Stimulated activated CD8-positive, alpha-beta memory T cell treated with anti-CD3 and anti-CD28 coated beads, Interleukin-4, amount 100 ng/mL, for 1 hour (primary cell): ENCODE measurements at places on chromosomes 3 and 15.

DNA sequence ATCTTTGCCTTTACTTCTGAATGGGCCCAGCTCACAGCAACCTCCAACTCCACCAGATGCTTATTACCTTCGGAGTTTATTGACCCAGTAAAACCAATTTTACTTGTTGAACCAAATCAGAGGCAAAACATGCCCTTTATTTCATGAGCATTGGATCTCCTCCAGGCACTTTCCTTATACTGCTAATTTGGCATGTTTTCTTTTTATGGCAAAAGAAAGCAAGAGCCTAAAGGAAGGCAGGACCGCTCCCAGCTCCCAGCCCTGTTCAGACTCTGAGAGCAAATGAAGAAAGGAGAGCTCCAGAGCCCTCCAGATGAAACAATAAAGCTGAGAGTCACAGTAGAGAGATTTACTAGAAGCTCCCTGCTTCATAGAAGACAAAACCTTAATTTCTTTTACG, 81.5 kb upstream of the NR2E3 start:
- DNase-seq = no peak

DNA sequence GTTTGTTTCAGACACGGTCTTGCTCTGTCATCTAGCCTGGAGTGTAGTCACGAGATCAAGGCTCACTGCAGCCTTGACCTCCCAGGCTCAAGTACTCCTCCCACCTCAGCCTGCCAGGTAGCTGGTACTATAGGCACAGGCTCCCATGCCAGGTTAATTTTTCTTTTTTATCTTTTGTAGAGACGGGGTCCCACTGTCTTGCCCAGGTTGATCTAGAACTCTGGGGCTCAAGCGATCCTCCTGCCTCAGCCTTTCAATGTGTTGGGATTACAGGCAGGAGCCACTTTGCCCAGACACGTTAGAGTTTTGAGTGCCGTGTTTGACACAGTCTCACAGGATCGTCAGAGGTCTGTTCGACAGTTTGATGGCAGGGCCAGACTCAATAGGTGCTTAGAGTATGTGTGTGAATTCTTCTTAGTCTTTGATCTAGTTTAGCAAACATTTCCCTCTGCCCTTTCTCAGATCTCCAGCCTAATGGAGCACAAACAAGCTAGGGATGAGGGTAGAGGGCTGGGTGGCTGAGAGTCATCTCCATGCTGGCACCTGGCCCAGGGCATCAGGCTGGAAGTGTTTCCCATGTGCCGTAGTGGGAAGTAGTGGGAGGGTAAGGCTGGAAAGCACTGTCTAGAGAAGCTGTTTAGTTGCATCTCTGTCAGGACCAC, 66.1 kb upstream of the DLG1 start:
- DNase-seq = no peak

- no peak for DNase-seq
Measured at GRCh38 chr3:181912384-181912783, 200.7 kb downstream of the SOX2 start.

- DNase-seq = no peak
Measured at GRCh38 chr3:138329984-138330293, 288 bp upstream of the NME9 start.

DNA sequence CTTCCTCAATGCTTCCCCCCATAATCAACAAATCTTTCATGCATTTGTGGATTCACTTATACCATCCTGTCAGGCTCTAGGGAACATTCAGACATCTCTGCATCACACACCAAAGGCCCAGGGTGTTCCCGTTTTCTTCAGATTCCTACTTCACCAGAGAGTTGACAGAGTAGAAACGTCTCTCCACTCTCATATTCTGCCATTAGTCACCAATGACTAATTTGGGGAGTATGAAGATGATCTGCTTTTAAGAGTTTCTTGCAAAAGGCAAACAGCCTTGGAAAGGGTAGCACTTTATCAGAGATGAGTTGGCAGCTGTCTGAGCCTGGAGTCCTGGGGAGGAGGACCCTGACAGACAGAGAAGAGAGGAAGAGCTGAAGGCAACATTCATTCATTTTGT, 55.8 kb upstream of the DGKG start:
- no peak for DNase-seq

DNA sequence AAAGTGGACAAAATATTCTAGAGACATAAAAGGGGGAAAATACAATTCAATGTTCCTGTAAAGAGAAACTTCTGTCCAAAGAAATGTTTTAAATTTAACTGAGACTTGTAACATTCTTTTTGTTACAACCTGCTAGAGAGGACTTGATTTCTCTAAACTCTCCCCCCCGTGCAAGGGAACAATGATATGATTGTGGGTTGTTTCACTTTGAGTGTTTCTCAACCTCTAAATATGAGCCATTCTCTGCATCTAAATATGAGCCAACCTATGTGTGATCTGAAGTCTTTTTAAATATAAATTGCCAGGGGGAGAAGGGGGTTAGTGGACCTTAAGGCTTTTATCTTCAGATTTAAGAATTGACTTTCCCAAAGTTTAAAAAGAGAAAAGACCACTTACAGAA, 14.6 kb downstream of the ZNF860 start:
- no peak for DNase-seq
